ENCODE measurements at places on chromosomes 3 and 15.

- DNase-seq: no peak
Observed at GRCh38 chr3:22392859-22393258, 641.8 kb upstream of the ZNF385D start.

- peak; percentile 96 for DNase-seq
Observed at GRCh38 chr3:198071602-198072287, 111.7 kb downstream of the LMLN start.

GRCh38 chr3:23966328-23966727 is 21.2 kb downstream of the NR1D2 start:
- no peak for DNase-seq

- DNase-seq: peak; percentile 75
Observed at GRCh38 chr3:50189274-50189673, 2.1 kb upstream of the GNAT1 start.

DNA sequence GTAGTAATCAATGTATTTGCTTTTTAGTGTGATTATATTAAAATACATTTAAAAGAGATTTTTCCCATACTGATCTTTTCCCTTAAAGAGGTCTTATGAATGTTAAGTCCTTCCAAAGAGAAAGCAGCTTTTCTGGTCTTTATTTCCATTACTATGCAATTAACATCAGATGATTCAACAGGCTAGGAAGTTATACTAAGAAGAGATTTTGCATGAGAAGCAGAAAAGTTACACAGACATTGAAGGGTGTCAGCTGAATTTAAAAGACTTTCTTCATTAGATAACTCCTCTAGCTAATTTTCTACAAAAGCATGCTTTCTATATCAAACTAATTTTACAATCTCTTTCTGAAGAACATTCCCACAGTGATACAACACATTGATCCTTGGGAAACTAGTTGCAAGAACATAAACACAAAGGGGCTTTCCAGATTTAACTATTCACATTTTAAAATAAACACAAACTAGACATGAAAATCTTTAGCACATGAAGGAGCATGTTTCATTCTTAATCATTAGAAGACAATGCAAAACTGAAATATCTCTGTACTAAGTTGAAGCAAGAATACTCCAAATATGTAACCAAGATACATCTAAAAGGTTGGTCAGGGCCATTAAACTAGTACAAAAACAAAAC is 965.8 kb downstream of the ROBO1 start:
- DNase-seq: no peak

DNA sequence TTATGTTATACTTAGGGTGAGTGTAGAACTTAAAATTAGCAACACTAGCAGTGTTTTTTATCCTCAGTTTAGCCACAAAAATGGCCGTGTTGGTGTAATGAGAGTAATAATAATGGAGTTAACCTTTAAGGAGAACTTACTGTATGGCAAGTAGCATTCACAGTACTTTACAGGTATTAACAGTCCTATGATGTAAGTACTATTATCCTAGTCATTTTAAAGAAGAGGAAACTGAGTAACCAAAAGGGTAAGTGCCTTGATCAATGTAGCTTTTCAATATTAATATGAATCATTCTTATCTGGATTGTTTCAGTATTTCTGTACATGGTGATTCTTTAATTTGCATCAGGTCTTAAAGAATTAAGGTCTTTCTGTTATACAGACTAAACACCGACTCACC is 170.3 kb downstream of the CD47 start:
- no peak for DNase-seq

GRCh38 chr3:72655131-72655551 is 193.1 kb downstream of the SHQ1 start:
- peak; percentile 68 for DNase-seq

DNA sequence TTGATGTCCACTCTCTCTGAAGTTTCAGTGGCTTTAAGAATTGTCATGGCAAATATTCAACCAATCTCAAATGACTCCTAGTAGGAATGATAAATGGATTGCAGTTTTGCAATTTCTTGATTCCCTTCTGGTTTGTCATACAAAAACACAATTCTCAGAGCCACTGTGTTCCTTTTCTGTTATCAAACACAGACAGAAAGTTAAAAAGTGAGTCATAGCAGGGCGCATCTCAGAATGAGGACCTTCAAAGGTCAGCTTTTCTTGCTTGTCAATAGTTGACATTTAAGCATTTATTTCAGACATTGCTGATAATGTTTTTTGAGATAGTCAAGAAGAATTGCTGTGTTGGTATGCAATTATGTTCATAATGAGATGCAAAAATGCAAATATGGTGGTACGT is 405.9 kb downstream of the NR2F2 start:
- DNase-seq: no peak

- peak; percentile 17 for DNase-seq
Observed at GRCh38 chr3:166837535-166837934, 542.6 kb downstream of the ZBBX start.

GRCh38 chr15:73019154-73019553 is 33.1 kb upstream of the NEO1 start:
- DNase-seq: no peak

DNA sequence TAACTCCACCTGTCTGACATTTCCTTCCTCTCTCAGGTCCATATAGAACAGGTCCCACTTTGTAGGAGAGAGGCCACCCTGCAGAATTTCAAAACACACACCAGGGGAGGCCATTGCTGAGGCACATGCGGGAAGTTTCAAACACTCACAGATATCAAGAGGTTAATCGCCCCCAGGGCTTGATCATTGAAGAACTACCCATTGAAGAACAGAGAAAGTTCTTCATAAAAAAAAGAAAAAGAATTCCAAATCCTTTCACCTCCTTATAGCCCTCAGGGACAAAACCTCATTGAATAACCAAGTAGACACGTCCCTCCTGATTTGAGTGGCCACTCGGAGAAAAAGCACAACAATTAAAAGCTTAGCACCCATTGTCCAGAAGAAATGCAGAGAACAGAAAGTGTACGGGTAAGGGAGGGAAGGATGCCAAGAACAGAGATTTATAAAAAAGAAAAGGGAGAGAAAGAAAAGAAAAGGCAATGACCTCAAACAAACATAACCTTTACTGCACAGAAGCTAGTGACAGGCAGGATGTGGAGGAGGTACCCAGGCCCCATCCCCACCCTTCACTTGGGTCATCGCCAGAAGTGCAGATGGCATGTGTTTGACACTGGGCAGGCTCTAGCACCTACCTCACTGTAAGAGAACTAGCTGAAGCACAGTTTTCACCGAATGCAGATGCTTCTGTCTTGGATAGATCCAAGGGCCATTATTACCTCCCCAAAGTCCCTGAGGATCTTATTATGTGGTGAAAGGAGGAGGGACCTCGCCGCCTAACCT is 112.3 kb upstream of the HES1 start:
- DNase-seq: no peak

DNA sequence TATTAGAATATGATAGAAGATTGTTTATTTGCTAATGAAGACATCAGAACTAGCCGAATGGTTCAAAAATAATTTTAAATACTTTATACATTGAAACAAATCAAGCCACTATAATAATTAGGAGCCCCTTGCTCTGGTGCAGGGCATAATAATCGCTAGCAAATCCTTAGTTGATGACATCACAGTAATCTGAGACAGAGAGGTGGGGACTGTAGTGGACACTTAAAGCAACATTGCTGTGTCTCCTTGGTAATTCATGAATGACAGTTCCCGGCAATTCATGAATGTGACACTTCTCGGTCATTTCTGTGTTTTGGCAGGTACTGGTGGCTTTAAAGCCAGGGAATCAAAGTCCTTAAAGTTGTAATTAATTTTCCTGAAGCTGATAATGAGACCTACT is 114.3 kb downstream of the PPM1L start:
- peak; percentile 24 for DNase-seq

DNA sequence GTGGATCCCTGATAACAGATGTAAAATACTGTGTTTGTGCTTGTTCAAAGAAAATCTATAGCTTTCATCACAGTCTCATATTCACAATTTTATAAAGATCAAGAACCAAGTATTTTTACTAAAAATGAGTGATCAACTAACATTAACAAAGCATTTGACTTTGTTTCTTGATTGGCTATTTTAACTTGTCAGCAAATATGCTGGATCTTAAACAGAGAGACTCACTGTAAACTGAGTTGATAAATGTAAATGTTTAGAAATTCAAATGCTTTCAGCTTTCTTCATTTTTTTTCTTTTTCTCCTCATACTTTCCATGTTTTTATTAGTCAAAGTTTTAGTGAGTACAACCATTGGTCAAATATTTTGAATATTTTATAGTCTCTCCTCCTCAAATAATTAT is 923.0 kb upstream of the NR2F2 start:
- DNase-seq: no peak

DNA sequence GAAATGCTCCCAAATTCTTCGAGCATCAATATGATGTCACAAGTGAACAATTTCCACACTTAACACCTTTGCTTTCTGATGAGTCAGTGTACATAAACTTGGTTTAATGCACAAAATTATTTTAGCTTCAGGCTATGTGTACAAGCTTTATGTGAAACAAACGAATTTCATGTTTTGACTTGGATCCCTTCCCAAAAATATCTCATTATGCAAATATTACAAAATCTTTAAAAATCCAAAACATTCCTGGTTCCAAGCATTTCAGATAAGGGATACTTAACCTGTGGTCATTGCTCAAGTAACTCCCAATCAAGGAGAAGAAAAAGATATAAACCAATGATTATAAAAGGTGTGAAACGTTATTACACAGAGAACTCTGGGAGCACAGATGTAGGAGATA is 25.2 kb downstream of the RAB5A start:
- DNase-seq: peak; percentile 46

GRCh38 chr3:104738271-104738670 is 628.4 kb upstream of the ALCAM start:
- DNase-seq: no peak

GRCh38 chr3:174907027-174907426 is 47.9 kb downstream of the NAALADL2 start:
- DNase-seq: no peak

DNA sequence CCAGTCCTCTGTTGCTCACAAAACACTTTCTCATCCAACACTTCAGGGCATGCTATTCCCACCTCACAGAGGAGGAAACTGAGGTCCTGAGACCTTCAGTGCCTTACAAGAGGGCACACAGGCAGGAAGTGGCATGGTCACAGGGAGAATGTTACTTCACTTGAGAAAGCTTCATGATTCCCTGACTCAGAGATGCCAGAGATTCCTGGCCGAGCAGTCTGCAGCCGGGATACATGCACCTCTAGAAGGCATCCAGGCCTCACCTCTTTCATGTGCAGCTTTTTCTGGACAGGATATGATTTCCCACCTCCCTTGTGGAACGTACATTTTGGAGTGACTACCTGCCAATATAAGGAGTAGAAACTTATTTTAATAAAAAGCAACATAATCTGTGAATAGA is 2.8 kb upstream of the SST start:
- peak; percentile 60 for DNase-seq

GRCh38 chr3:101814835-101815234 is 34.5 kb upstream of the NFKBIZ start:
- no peak for DNase-seq

DNA sequence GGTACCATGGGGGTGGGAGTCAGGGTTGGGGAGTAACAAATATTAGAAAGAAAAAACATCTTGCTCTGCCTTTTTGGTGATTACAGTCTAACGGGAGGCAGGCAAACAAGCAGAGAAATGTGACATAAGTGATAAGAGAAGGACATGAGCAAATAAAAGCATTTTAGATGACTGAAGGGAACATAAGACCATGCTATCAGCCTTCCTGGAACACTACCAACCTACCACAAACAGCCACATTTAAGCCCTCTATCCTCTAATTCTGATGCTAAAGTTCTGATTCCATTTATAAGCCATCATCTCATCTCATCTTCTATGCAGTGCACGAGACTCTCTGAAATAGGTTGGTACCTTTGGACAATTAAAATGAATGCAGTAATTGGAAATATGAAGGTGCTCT is 243.4 kb upstream of the P2RY1 start:
- DNase-seq: no peak

GRCh38 chr3:11445883-11446282 is 173.7 kb downstream of the ATG7 start:
- no peak for DNase-seq

DNA sequence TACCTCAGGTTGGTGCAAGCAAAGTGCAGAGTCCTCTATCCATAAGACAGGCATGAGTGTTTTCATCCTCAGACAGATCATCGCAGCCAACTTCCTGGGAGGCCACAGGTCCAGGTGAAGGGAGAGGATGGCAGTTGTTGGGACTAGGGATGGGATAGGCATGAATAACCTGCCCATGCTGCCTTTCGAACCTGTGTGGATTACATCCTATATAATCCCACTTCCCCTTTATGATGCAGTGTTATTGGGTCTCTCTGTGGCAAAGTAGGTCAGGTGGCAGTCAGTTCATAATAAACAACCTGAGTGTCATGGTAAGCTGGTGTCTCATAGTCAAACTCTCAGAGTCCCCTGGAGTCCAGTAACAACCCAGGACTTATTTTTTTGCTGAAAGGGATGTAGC is 40.4 kb downstream of the CCR3 start:
- DNase-seq: no peak

- DNase-seq: no peak
Observed at GRCh38 chr3:50883755-50884154, 209.0 kb downstream of the DOCK3 start.

GRCh38 chr15:42068601-42069000 is 25.8 kb downstream of the PLA2G4D start:
- no peak for DNase-seq

- no peak for DNase-seq
Observed at GRCh38 chr3:159923956-159924355, 64.7 kb upstream of the IL12A start.

DNA sequence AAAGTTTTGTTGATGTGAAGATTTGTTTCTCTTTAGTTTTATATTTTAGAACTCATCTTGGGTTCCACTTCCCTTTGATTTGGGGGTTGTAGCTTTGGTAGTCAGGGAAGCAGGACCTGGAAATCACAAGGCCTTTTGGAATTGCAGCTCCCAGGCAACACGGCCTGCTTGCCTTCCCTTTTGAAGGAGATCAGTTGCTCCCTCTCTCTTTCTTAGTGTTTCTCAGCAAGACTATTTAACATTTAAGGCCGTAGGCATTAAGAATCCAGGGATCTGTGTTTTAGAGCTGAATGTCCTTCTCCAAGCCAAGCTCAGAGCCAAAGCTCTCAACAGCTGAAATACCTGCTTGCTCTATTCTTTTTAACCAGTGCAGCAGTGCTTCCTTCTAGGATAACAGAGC is 310.3 kb downstream of the PTPRG start:
- no peak for DNase-seq

- no peak for DNase-seq
Observed at GRCh38 chr3:114157321-114157720, 21.5 kb downstream of the DRD3 start.

DNA sequence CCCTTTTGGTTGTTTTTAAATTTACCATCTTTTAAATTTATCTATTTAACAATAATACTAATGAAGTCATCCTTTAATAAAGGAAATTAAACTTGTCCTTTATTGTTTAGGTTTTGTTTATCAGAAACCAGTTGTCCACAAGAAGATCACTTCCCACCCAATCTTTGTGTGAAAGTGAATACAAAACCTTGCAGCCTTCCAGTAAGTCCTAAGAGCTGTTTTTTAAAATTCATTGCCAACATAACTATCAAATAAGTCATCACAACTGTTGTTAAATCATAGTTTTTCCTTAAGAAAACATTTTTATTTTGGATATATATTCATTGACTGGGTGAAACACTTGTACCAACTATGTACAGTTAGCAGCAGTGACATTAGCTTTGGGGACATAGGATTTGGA is 59.4 kb downstream of the CALML4 start:
- DNase-seq: no peak

Measured in M059J (cell line).